ENCODE measurements at places on chromosomes 2 and 18.

DNA sequence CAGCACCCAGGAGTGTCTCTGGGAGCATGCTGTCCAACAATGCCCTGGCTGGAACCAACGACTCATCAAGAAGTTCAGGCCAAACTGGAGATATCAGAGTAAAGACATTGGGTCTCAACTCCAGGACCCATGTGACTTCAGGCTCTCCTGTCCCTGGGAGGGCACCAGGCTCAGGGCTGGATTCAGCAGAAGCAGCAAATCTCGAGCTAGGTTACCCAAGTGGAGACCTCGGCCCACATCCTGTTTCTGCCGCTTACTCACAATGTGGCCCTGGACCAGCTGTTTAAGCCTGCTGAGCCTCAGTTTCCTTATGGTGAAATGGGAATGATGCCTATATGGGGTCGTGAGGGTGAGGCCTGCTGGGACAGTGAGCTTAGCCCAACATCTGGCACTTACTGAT, 9.3 kb upstream of the OTOF start:
- DNase-seq = no peak

DNA sequence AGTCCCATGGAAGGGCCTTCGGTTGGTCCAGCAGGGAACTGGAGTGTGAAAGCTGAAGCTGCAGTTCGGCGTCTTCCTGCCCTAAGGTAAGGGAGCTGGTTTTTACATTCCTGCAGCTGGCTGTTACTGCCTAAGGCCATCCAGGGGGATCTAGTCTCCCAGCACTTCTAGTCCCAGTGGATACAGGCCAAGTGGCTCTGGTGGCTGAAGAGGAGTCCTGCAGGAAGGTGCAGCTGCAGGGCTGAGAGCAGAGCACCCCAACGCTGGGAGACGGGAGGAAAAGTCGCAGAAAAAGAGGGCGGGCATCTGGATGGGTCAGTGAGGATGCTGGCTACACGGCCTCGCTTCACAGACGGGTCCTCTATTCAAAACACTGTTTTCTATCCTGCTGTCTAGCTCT, 225.0 kb upstream of the HS6ST1 start:
- DNase-seq = no peak

- no peak for DNase-seq
Measured at GRCh38 chr2:86143307-86143706, 37.3 kb downstream of the PTCD3 start.

DNA sequence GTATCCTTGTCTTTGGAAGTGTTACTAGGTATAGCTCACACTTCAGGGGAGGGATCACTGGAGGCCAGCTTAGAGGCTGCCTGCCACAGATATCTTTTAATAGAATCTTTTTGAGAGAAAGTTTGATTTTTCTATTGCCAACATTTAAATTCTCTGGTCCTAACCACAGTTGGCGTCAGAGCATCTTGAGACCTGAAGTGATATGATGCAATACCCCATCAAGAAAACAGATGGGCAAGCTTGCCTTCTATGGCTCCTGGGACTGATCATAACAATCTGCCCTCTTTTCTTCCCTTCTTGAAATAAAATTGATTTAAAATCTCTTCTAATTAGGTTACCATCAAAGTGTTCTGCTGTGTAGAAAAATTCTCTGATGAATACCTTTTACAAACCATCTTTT, 105.5 kb upstream of the ACKR3 start:
- DNase-seq = no peak

GRCh38 chr2:98242003-98242402, 104.3 kb upstream of the CNGA3 start:
- DNase-seq = no peak

DNA sequence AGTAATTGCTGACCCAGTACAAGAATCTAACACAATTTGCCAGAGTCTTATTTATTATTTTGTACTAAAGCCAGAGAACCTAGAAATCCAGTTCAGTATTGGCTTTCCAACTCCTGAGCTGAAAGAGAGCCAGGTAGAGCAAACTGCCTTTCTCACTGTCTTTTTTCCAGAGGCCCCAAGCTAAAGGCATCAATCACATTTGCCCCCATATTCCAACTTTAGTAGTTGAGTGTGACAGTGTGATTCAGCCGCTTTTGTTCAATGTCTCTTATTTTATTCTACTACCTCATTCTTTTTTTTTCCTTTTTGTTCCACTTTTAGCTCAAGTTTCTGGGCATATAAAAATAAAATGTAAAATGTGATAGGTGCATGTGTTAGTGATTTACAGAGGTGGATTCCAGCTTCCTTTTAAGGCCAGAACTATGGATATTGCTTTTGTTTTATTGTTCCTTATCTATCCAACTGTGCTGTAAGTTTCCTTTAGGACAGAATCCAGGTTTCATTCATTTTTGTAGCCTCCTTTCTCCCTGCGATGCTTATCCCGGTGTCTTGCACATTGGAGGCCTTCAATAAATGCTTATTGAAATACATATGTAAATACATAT, 153.0 kb downstream of the ZEB2 start:
- no peak for DNase-seq

GRCh38 chr2:175844169-175844568, 157.9 kb downstream of the LNPK start:
- DNase-seq = no peak

GRCh38 chr2:133838642-133839365, 270.5 kb upstream of the NCKAP5 start:
- DNase-seq = peak; percentile 1

DNA sequence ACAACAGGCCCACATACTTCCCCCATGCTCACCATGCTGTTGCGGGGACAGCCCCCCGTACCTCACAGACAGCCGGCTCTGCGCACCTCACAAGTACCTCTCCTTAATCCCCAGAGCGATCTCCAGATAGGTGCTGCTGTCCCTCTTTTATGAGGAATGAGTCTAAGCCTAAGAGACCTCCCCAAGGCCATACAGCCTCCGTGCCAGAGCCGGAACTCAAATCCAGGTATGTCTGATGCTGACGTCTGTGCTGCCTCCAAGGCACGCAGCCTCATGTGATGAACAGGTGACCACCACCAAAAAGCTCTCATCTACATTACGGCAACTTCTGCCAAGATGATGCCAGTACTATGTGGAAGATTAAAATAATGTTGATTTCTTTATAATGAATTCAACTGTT, 85.2 kb downstream of the EIPR1 start:
- DNase-seq = no peak

DNA sequence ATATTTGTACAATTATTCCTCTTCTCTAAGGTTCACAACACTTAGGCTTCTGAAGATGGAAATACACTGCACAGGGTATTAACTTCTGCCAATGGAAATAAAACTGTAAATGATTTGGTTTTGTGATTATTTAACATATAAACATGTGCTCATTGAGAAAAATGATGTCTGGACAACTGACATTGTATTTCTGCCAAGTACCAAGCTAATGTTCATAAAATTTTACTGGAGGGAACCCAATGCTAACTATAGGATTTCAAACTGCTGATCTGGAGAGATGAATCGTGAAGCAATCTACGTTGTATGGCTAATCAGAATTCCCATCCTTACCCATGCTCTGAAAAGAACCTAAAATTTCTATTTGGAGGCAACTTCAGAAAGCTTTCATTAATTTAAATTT, 279.7 kb downstream of the NRXN1 start:
- no peak for DNase-seq

DNA sequence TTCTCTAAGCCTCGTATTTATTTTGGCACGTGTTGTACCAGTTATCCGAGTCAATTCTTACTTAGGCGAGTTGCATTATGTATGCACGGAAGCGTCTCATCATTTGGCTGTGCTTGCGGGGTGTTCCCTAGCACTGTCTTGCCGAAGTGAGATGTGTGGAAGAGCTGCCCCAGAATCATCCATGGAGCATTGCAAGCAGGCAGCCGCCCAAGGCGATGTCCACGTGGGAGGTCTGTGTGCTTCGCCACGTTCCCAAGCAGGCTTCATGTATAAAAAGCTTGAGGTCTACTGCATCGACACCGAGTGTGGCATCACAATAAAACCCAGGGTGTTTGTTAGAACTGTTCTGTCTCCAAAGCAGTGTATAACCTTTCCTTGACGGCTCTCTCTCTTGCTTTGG, 849.9 kb downstream of the DCDC2C start:
- DNase-seq = no peak

DNA sequence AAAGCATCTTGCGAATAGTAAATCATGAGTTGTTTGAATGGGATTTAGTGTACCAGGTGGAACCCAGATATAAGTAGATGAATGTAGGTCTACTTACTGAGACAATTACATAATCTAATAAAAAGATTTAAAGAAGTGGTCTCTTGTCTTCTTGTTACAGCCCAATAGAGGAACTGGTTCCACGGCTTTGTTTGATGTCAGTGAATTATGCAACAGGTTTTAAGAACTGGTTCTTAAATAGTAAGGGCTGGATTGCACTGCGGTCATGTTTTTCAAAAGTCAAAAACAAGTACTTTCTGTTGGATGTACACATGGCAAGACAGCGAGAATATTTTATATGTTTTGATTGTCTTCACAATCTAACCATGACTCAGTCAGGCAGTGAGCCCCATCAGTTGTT, 15.4 kb upstream of the SLC9A2 start:
- DNase-seq = no peak

DNA sequence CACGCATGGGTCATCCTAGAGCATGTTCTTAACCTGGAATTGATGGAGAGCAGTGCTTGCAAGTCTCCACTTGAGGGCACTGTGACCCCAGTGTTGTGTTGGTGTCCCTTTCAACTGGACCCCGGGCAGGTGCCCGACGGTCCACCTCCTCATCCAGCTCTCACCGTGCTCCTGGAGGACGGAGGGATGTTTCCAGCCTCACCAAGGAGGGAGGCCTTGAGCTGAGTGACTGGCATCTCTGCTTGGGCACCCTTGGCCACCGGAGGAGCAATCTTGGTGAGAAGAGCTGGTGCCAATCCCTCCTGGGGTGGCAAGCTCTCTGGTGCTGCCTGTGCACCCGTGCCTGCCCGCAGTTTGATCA, 45.4 kb upstream of the ASB18 start:
- peak; percentile 14 for DNase-seq

GRCh38 chr2:120525056-120526046, 179.4 kb downstream of the INHBB start:
- DNase-seq = no peak

DNA sequence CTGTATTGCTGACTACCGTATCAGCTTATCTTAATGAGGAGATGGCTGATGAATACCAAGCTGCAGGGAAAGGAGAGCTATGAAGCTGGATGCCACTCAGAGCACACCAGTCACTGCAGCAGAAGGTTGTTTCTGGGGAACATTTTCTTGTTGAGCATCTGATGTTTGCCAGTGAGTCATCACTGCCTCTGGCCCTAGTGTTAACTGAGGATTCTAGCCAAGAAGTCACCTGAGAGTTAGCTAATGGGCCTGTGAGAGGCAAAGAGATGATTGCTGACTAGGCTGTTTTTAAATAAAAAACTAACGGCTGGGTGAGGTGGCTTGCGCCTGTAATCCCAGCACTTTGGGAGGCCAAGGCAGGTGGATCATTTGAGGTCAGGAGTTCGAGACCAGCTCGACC, 37.9 kb downstream of the CCDC150 start:
- no peak for DNase-seq

Measured in MM.1S (cell line).